ENCODE measurements at places on chromosomes 13 and 19. TPM values are rescaled to one million over a fixed set of nuclear protein-coding genes. Genes with fewer than 3 reads are reported as not detected.

WTIP gene
- 2.7 TPM for total RNA-seq

PDX1 gene
- total RNA-seq: not detected

ZNF667 gene
- total RNA-seq: 1.7 TPM

NKPD1 gene
- total RNA-seq: not detected

SMAD9 gene
- 1.2 TPM for total RNA-seq

CYP2S1 gene
- 1.4 TPM for total RNA-seq

USHBP1 gene
- 2.1 TPM for total RNA-seq

CXCL17 gene
- 0.93 TPM for total RNA-seq

PIP5K1C gene
- total RNA-seq: 7.4 TPM

MBD3L3 gene
- total RNA-seq: not detected

SIGLECL1 gene
- 0.05 TPM for total RNA-seq

NFIX gene
- 18.4 TPM for total RNA-seq

RNF113B gene
- not detected for total RNA-seq
